ENCODE measurements at places on chromosomes 13 and 19.

DNA sequence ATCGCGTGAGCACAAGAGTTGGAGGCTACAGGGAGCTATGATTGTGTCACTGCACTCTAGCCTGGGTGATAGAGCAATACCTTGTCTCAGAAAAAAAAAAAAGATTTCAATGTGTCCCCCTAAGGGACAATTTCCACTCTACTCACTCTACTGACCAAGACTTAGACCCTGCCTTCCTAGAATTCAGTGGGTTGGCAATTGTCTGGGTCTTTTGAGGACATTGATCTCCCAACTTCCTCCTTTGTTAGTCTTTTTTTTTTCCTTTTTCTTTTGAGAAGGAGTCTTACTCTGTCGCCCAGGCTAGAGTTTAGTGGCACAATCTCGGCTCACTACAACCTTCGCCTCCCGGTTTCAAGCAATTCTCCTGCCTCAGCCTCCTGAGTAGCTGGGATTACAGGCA is 2.2 kb downstream of the SPTBN4 start:
- DNase-seq, result no peak

DNA sequence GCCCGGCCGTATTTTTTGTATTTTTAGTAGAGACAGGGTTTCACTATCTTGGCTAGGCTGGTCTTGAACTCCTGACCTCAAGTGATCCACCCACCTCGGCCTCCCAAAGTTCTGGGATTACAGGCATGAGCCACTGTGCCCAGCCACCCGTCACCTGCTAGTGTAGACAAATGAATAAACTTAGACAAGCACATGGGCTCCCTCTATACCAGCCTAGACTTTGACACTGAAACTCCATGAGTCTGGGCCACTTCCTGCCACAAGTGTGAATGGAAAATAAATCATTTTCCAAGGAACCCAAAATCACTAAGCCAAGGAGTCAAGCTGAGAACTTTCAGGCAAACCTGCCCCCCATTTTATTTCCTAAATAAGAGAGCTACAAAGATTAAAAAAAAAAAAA is 27.0 kb upstream of the TPT1 start:
- DNase-seq, result no peak

GRCh38 chr13:107753291-107753690 is 462.0 kb downstream of the LIG4 start:
- DNase-seq, result no peak

DNA sequence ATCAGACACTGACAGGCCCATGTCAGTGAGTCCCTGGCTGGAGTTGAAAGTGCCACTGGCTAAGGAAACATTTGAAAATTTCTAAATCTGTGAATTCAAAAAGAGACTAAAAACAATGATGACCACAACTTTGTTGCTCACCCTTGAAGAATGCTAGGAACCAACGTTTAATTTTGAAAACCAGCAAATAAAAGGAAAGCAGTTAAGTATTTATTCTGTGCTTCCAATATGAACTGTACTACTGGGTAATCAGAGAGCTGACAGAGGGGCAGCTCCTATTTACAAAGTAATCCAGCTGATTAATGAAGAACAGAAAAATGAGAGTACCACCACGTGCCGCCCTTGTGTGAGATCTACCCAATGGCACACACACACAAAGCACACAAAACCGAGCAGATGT is 44.7 kb upstream of the LATS2 start:
- no peak for DNase-seq

- no peak for DNase-seq
These were observed 1.1 kb upstream of the CBLC start for GRCh38 chr19:44776402-44777096.

- no peak for DNase-seq
These were observed 858 bp upstream of the USP12 start for GRCh38 chr13:27172495-27172842.

GRCh38 chr19:55350620-55351315 is 3.8 kb downstream of the COX6B2 start:
- no peak for DNase-seq

- DNase-seq, result no peak
These were observed 14.6 kb downstream of the PRR12 start for GRCh38 chr19:49605605-49606004.

GRCh38 chr13:96100457-96101220 is 10.7 kb downstream of the HS6ST3 start:
- no peak for DNase-seq

DNA sequence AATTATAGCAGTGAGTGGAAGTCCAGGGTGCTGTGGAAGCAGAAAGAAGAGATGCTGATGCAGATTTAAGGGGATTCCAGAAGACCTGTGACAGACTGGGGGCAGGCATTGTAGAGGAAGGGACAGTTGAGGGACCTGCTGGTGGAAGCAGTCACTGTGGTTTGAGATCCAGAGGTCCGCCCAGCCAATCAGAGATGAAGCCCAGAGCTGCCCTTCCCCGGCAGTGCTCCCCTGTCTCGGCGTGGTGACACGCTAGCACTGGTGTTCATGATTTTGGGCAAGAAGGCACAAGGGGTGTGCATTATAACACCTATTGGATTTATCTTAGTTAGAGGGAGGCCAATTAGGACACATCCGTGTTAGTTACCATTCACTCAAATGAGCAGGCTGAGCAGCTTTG is 16.1 kb downstream of the TNFRSF19 start:
- DNase-seq, result no peak

GRCh38 chr19:5451494-5451893 is 3.7 kb upstream of the ZNRF4 start:
- no peak for DNase-seq

DNA sequence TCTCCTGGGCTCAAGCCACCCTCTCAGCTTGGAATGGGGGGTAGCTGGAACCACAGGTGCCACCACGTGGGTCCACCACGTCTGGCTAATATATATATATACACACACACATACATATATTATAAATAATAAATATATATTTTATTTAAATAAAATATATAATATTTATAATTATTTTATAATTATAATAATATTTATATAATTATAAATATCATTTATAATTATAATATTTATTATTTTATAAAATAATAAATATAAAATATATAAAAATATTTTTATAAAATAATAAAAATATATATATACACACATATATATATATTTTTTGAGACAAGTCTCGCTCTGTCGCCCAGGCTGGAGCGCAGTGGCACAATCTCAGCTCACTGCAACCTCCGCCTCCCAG is 2.4 kb downstream of the ELANE start:
- DNase-seq, result no peak

DNA sequence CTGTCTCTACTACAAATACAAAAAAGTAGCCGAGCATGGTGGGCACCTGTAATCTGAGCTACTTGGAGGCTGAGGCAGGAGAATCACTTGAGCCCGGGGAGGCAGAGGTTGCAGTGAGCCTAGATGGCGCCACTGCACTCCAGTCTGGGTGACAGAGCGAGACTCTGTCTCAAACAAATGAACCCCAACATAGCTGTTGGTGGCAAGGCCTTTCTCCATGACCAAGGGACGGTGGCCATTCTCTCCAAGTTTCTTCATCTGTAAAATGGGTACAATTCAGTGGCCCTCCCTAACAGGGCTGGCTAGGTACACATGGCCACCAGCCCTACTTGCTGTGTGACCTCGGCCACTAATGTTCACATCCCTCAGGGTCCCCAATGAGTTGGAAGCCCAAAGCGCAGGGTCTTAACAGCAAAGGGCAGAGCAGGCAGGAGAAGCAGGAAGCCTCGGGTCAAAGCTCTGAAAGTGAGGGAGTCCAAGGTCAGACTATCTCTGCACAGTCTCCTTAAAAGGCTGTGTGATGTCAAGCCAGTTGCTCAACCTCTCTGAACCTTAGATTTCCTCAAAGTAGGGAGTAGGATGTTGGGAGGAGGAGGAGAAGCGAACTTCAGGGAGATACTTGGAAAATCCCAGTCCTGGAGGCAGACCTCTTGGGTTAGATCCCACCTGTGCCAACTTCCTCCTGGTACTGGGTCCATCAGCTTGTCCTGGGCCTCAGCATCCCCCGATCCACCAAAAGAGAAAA is 2.7 kb downstream of the JUND start:
- DNase-seq, result no peak

- no peak for DNase-seq
These were observed 3.7 kb upstream of the ARHGEF7 start for GRCh38 chr13:111111376-111111937.

DNA sequence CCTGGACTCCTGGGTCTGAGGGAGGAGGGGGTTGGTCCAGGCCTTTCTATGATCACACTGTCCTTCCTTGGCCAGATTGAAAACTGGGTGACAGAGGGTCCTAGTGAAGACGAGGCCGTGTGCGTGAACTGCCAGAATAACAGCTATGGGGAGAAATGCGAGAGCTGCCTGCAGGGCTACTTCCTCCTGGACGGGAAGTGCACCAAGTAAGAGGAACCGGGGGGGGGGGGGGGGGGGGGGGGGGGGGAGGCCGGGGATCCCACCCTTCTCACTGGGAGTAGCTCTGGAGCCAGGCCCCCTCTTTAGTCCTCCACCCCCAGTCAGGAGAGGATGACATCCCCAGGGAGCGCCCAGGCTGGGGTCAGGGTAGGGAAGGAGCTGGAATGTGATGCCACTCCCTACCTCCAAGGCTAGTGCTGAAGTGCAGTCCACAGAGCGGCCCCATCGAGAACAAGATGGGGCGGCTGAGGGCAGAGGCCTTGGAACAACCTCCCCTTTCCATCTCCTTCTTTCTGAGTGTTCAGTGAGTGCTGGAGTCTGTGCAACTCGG is 19.4 kb downstream of the CNFN start:
- no peak for DNase-seq

GRCh38 chr19:47813304-47813994 is 8.3 kb upstream of the CRX start:
- DNase-seq, result peak; percentile 78

GRCh38 chr19:48959341-48960239 is 4.9 kb downstream of the BAX start:
- no peak for DNase-seq

- DNase-seq, result no peak
These were observed 867 bp upstream of the ZNF613 start for GRCh38 chr19:51926426-51926783.

GRCh38 chr19:33408538-33409434 is 35.3 kb downstream of the CEBPG start:
- DNase-seq, result no peak

- peak; percentile 41 for DNase-seq
These were observed 878 bp upstream of the ADAMTSL5 start for GRCh38 chr19:1513499-1514294.

- no peak for DNase-seq
These were observed 3.0 kb downstream of the HSPB6 start for GRCh38 chr19:35753634-35754369.

GRCh38 chr19:30235946-30236345 is 136.2 kb upstream of the ZNF536 start:
- no peak for DNase-seq

DNA sequence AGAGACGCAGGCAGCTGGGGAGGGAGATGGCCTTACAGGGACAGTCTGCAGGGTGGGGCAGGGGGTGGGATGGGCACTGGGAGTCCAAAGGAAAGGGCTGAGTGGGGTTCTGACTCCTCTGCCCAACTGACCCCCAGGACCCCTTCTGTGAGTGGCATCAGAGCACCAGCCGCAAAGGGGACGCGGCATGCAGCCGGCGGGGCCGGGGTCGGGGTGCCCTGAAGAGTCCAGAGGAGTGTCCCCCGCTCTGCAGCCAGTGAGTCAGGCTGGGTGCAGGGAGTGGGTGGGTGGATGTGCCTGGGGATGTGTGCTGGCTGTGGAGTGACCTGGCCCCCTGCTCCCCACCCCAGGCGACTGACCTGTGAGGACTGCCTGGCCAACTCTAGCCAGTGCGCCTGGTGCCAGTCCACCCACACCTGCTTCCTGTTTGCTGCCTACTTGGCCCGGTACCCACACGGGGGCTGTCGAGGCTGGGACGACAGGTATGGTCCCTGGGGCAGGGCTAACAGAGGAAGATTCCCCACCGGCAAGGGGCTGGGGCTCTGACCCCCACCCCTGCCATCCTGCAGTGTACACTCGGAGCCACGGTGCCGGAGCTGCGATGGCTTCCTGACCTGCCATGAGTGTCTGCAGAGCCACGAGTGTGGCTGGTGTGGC is 25.8 kb downstream of the MEGF8 start:
- DNase-seq, result no peak

DNA sequence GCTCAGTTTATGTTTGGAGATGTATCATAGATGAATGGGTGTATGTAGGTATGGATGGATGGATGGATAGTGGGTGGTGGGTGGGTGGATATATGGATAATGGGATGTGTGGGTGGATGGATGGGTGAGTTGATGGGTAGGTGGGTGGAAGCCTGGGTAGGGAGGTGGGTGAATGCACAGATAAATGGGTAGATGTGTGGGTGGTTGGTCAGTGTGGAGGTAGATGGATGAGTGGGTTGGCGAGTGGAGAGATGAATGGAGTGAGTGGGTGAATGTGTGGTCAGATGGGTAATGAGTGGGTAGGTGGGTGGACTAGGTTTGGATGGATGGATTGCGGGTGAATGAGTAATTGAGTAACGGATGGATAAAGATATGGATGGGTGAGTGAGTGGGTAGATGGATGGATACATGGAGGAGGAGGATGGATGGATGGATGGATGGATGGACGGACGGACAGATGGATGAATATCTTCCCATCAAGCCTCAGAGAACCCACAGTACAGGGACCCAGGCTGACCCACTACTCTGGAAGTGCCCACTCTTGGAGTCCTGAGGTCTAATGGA is 13.4 kb downstream of the MEIS3 start:
- no peak for DNase-seq

DNA sequence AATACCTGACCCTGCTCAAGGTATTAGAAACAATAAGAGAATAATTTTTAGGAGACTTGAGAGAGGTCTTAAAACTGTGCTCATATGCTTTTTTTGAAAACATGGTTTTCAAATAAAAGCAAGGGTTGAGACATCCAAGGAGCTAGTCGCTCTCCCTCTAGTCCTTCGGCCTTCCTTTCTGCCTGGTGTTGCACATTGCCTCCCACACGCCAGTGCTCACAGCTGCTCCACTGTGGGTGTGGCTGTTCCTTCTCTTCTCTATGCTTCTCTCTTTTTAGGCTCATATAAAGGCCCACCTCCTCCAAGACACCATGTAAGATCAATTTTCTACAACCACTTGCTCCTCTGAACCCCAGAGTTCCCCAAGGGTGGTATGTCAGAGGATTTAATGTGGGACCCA is 352.6 kb downstream of the ENOX1 start:
- no peak for DNase-seq

GRCh38 chr13:110528371-110528770 is 33.2 kb downstream of the RAB20 start:
- DNase-seq, result no peak

- no peak for DNase-seq
These were observed 152.8 kb downstream of the SOX1 start for GRCh38 chr13:112219740-112220139.

DNA sequence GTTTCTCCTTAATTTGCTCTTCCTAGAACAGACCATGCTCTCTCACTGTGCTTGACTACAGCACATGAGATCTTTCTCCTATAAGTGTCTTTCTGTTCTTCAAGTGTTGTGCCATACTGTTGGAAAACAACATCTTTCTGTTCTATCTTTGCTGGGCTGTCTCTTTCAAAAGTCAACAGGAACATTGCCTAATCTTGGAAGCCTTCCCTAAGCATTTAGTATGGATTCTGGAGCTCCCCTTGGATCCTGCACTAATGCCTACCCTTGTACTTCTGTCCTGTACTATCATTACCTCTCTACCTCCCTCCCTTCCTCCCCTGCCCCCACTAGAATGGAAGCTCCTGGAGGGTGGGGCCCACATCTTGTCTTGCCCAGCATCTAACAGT is 26.8 kb downstream of the STARD13 start:
- DNase-seq, result no peak

- no peak for DNase-seq
These were observed 35.7 kb upstream of the TPM4 start for GRCh38 chr19:16040642-16041041.
